ENCODE measurements at places on chromosomes 13 and 19. TPM values are rescaled to one million over a fixed set of nuclear protein-coding genes. Genes with fewer than 3 reads are reported as not detected.

- DNase-seq: no peak
Measured at GRCh38 chr13:34430294-34430693, 511.8 kb upstream of the NBEA start.

DNA sequence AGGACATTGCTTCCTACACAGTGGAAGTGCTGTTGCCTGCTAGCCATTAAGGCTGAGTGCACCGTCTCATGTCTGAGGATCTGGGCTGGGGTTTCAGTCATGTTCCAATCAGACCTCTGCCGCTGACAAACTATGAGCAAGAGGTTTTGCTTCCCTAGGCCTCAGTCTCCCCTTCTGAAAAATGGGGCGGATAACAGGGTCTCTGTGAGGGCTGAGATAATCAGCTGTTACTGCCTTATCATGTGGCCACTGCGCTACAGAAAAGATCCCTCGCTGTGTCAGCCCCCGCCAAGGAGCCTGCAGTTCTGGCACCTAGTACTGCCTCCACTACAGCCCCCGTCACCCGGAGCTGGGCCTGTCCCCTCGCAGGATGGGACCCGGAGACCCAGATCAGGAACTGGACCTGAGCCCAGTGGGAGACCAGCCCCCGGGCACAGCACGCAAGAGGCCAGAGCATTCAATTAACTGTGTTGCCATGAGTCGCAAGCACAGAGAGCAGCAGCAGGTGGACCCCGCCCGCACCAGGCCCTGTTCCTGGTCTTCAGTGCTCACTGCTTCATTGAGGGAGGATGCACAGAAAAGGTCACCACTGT, 3.0 kb upstream of the PNKP start:
- no peak for DNase-seq

DNA sequence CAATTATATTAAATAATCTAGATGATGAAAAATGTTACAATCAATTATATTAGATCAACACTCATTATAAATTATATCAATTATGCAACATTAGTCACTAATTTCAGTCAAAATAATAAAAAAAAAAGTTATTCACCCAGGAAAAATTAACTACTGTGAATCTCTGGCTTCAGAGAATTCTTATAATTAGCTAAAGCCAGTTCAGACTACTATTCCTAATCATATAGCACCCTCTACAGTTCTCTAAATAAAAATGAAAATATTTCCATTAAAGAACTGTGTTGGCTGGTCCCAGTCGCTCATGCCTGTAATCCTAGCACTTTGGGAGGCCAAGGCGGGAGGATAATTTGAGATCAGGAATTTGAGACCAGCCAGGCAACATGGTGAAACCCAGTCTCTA, 33.0 kb downstream of the XPO4 start:
- no peak for DNase-seq

DNA sequence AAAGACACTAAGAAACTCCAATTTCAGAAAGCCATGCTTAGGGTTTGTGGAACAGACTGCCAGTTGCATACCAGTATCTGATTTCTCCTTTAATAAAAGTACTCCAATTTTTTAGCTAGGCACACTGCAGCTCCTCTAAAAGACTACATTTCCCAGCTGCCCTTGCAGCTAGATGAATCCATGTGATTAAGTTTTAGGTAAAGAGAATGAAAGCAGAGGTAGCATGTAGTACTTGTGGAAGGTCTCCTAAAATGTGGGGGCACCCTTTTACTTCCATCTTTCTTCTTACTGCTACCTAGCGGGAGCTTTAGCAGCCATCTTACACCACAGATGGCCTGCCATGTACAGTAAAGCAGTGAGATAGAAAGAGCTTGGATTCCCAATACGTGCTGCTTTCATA, 33.0 kb upstream of the TSC22D1 start:
- no peak for DNase-seq

- DNase-seq: no peak
Measured at GRCh38 chr13:114260814-114261213, 20.6 kb upstream of the UPF3A start.

DNA sequence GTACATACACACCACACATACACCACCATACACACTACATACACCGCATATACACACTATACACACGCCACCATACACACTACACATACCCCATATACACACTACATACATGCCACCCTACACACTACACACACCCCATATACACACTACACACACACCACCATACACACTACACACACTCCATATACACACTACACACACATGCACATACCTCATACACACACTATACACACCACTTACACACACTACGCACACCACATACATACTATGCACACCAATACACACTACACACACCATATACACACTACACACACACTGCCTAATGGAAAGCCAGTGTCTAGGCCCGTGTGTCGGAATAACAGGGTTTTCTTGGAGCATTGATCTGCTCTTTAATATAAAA, 27.5 kb downstream of the CRYL1 start:
- DNase-seq: no peak

GRCh38 chr13:80345771-80346510, 5.0 kb upstream of the SPRY2 start:
- no peak for DNase-seq

- no peak for DNase-seq
Measured at GRCh38 chr13:38366954-38367645, 17.4 kb downstream of the UFM1 start.

- peak; percentile 54 for DNase-seq
Measured at GRCh38 chr19:49506575-49507105, 5.8 kb upstream of the FCGRT start.

GRCh38 chr19:41785653-41786052, 10.7 kb upstream of the CEACAM3 start:
- DNase-seq: peak; percentile 52

DNA sequence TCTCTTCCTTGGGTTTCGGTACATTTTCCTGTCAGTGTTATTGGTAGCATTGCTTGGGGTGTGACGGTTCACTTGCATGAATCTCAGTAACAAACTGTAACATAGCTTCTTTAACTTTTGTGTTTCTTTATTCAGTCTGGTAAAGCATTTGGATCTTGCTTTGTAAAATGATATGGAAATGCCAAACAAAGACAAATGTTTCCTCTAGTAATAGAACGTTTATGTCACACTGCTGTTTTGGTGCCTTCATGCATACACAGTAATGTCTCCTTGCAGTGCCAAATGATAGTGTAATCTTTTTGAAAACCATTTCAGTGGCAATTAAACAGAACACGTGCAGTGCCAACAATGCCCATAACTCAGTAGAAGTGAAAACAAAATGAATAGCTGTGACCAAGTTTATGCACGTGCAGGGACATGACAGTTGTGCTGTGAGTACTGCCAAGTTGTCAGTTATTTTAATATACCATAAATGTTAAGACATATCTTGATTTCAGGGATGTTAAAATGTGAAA, 110.8 kb downstream of the RXFP2 start:
- DNase-seq: no peak

DNA sequence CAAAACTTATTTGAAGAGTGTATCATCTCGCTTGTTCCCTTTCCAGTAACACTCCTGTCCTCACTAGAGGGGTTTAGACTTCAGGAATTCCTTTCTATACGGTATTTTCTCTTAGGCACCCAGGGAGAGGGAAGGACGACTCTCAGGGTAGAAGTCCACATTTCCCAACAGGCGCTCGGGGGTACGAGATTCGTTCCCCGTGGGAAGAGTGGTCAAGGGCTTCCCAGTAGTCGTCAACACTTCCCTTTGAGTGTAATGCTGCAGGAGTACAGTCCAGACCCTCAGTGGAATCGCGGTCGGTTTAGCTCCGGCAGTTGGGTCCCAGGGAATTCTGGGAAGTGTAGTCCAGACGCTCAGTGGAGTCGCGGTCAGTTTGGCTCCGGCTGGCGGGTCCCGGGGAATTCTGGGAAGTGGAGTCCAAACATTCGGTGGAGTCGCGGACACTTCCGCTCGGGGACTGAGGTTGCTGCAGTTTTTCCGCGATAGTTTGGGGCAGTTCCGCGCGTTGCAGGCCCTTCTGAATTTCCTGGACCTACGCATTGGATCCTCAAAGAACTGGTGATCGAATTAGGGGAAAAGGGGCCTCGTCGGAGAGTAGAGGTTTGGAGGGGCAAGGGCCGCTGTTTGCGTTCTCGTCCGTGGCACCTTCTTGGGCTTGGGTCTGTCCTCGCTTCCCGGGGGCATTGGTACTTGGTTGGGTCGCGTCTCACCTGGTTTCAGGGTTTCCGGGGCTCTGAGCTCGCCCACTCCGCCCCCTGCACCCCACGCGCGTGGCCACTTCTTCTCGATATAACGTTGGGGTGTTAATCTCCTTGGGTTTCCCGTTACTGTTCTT, at the start of gene ZNF224:
Gene ZNF224 (plus strand): TSS at position 431 of the 835 bp plus-strand sequence. CDS start 3,513 bp downstream, outside the sequence.
- DNase-seq: peak; percentile 95

- no peak for DNase-seq
Measured at GRCh38 chr13:72694314-72694713, 33.1 kb downstream of the MZT1 start.

DNA sequence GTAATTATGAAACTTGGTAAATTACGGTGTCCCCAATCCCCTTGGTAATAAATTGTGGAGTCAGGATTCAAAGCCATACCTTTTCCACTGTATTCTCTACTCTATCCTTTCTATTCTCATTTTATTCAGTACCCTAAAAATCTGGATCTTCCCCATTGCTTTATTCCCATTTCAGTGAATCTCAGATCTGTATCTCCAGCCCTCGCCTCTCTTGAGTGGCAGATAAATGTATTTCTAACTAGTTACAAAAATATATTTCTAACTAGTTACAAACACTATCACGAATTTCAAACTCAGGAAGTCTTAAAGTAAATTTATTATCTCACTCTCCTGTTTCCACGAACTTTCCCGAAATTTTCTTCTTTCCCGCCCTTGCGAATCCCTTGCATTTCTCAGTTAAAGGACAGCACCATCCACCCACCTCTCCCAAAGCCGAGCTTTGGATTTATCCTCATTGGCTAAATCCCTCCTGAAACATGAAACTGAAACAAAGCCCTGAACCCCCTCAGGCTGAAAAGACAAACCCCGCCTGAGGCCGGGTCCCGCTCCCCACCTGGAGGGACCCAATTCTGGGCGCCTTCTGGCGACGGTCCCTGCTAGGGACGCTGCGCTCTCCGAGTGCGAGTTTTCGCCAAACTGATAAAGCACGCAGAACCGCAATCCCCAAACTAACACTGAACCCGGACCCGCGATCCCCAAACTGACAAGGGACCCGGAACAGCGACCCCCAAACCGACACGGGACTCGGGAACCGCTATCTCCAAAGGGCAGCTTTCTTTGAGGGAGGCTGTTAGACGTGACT, 164.3 kb upstream of the PABPC3 start:
- no peak for DNase-seq

GRCh38 chr13:51827254-51827653, 17.7 kb downstream of the TMEM272 start:
- no peak for DNase-seq

- DNase-seq: no peak
Measured at GRCh38 chr13:73902296-73902695, 231.9 kb downstream of the KLF12 start.

DNA sequence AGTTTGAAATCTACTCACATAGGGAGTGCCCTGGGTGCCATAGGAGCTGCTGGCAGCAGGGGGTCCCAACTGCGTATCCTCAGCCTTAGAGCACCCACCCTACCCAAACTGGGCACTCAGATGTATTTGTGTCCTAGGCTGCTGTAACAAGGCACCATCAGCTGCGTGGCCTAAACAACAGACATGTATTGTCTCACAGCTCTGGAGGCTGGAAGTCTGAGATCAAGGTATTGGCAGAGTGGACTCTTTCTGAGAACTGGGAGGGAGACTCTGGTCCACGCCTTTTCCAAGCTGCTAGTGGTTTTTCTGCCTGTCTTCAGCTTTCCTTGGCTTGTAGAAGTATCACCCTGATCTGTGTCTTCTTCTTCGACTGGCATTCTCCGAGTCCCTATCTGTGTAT, 83.6 kb downstream of the FGF14 start:
- no peak for DNase-seq

DEDD2 gene
- polyA plus RNA-seq: 32.9 TPM

C19orf85 gene
- polyA plus RNA-seq: not detected

COMP gene
- polyA plus RNA-seq: 0.56 TPM

SOX1 gene
- polyA plus RNA-seq: not detected

ZNF808 gene
- 8.4 TPM for polyA plus RNA-seq

SMG9 gene
- polyA plus RNA-seq: 57.0 TPM

PRSS57 gene
- polyA plus RNA-seq: 0.51 TPM

Data from renal pelvis (tissue), 12 donors.